HCT116 (cell line): ENCODE measurements at places on chromosomes 4 and X. TPM values are rescaled to one million over a fixed set of nuclear protein-coding genes. Genes with fewer than 3 reads are reported as not detected.

The C1QTNF7 gene
- total RNA-seq: not detected

The PRDM5 gene
- total RNA-seq: 5.1 TPM

The POU3F4 gene
- not detected for total RNA-seq

The SLC9B1 gene
- total RNA-seq: 0.74 TPM

The ANAPC4 gene
- 29.2 TPM for total RNA-seq

The CCDC120 gene
- 13.5 TPM for total RNA-seq
